ENCODE measurements at places on chromosomes 12 and 14.

DNA sequence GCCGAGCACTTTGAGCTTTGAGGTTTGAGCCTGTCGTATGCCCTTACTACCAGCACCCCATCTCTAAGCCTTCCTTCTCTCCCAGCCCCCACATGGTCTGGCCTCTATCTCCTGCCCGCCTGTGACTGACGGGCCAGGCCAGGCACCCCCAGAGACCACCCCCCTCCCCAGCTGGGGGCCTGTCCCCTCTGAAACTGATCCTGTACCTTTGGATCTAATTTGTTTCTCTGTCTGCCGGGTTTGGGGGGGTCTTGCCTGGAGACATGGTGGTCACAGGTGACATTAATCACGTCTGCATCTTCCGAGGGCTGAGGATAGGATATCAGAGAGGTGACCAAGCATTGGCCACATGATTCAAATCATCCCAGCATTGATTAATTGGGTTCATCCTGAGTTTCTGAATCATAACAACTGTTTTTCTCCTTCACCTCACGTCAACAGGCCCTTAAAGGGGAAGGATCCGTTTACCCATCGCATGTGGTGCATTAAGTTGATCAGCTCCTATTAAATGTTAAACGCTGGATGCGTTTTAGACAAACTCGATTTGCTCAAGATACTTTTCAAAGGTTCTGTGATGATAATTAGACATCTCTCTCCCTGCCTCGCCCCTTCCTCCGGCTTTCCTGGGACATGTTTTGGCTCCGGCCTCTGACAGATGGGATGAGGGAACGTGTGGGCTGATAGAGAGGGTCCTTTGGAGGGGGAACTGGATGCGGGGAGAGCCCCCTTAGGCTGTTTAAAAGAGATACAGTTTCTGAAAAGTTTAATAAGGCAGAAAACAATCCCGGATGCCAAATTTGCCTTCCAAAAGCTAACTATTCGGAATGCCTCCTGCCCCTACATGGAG is 63.3 kb upstream of the TBX3 start:
- DNase-seq: no peak

DNA sequence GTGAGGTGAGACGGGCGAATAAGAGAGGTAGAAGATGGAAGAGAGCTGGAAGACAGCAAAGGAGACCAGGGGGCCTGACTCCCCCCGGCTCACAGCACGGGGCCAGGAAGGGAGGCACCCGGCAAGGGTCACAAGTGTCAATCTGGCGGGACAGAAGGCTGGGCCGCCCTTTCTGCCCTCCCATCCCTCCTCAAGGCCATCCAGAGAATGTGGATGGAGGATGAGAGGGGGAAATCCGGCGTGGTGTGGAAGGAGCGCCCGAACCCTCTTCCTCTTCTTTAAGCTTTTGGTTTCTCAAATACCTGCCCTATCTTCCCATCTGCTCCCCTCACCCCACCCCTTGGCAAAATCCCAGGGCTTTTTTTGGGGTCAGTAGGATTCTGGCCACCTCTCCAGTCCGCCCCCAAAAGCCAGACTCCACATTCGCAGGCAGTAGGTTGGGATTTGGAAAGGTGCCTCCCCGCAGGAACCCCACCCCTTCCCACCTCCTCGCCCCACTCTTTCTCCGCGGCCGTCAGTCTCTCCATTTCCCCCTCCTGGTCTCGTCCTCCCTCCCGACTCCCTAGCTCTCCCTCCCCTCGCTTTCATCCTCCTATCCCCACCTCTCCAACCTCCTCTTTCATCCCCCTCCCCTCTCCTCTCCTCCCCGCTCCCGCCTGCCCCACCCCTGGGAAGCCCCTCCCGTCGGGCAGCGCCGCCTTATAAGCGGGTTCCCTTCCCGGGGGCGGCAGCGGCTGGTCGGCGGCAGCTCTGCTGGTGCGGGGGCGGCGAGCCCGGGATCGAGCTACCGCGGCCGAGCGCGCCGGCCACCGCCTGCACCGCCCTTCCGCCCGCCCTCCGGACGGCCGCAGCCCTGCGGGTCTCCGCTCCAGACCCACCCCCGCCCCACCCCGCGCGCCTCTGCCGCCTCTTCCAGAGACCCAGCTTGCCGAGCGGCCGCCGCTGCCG is at the start of gene PTMS:
PTMS (plus strand) TSS at position 730 of the 948 bp plus-strand sequence. CDS start 343 bp downstream, outside the sequence.
- peak; percentile 96 for DNase-seq

- DNase-seq: peak; percentile 56
These were observed 46.8 kb downstream of the TMEM117 start for GRCh38 chr12:43882578-43883178.

DNA sequence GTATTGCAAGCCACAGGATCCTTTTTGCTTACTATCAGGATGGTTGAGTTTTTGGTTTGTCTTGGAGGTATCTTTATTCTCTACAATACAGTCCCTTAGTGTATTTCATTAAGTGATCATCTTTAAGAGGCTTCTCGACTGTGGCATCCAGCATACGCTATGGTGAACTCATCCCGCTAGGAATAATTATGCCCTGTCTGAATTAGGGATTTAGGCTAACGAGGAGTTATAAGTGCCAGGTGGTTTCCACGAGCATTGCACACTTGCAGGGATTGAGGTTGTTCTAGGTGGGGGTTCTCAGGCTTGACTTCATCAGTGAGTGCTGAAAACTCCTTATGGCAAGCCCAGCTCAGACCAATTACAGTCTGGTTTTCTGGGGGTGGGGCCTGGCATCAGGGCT is 37.2 kb upstream of the RBM19 start:
- DNase-seq: no peak

DNA sequence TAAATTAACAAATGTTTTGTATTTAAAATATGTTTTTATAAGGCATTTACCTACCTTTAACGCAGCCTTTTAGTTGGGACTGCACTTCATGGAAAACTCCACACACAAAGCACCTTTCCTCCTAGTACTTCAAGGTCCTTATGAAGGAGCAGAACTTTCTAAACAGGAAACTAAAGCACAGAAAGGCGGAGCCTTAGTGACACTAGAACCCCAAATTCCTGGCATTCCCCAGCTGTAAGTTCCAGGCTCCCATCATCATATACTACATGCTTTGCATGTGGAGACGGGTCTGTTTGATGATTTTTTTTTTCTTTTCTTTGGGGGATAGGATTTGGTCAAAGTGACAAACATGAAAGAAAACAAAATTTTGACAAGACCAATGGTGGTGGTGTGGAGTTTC is 39.5 kb downstream of the STXBP6 start:
- DNase-seq: no peak

DNA sequence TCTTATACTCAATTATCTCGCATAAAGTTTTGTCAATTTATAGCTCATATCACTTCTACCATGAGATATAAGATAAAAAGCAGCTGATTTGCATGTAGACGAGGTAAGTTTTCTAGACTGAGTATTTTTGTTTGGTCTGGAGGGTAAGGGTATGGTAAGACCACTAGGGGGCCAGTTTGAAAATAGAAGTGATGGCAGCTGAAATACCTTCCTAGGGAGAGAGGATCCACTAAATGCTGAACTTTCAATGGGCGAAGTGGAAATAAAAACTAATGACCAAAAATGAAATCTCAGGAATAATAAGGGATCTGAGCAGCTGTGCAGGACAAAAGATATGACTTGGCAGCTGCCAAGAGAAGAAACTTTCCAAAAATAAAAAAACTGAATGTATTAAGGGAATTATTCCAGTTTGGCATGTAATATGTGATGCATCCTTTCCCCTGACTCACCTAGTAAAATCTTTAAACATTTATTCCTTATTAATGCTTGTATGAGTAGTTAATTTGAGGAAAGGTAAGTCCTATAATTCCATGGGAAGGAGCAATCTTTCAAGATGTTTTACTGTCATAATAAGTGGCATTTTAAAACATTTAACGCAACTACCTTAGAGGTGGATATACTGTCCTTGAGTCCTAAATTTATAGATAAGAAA is 754.5 kb downstream of the C12orf50 start:
- peak; percentile 2 for DNase-seq

DNA sequence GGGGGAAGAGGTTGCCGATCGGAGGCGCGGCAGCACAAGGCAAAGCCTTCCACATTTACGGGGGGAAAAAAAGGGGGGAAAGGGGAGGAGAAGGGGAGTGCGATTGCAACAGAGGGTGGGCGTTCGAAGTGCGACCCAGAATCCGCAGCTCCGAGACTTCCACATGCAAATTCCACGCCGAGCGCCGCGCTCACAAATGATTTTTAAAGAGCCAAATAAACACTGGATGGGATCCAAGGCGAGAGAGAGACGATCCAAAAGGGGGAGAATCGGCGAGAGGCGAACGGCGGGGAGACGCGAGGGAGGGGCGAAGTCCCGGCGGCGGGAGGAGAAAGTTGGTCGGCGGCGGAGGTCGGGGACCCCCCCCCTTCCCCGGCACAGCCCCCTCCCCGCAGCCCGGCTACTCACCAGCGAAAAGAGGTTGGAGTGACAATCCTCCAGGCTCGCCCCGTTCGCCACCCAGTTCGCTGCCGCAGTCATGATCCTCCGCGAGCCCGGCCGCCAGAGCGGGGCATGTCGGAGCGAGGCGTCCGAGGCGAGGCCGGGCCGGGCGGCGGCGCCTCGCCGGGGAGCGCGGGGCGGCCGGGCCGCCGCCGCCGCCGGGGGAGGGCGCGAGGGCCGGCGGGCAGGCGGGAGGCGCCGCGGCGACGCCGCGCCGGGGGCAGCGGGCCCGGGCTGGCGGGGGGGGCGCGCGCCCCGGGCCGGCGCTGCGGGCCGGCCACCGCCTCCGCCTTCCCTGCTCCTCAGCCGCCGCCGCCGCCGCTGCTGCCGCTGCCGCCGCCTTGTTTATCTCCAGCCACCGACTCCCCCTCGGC is 634 bp downstream of the MED13L start:
- peak; percentile 63 for DNase-seq

DNA sequence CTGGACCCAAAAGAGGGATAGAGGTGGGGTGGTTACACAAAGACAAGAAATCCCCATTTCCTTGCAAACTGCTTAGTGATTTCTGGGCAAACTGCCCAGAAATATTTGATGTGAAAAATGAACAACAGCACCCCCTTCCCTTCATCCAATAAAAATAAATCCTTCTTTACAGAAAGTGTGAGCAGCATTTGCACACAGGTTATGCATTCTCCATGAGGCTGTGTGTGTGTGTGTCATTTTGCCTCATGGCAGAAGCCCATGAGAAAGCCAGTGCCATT is 17.2 kb upstream of the NRXN3 start:
- peak; percentile 38 for DNase-seq

DNA sequence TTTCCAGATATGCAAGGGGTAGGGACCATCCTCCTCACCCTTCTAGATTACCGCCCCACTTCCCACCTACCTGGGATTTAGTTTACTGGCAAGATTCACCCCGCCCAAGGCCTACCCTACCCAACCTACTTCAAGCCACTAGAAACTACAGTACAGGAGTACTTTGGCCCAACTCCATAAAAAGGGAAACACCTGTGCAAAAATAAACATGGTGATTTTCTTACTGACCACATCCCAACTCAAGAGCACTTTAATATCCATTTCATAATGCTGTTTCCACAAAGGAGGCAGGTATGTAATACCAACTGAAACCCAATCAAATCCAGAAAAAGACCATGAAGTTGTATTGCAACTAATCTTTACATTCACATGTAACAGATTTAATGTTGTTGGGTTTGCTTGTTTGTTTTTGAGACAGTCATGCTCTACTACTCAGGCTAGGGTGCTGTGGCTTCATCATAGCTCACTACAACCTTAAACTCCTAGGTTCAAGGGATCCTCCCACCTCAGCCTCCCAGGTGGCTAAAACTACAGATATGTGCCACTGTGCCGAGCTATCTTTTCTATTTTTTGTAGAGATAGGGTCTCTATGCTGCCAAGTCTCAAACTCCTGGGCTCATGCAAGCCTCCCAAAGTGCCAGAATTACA is 41.7 kb upstream of the RAP1B start:
- no peak for DNase-seq

- no peak for DNase-seq
These were observed 25.8 kb downstream of the GALNT16 start for GRCh38 chr14:69285661-69286255.

- no peak for DNase-seq
These were observed 40.0 kb upstream of the SLC2A13 start for GRCh38 chr12:40145896-40146295.

GRCh38 chr14:23564181-23564812 is 3.3 kb downstream of the AP1G2 start:
- DNase-seq: no peak

DNA sequence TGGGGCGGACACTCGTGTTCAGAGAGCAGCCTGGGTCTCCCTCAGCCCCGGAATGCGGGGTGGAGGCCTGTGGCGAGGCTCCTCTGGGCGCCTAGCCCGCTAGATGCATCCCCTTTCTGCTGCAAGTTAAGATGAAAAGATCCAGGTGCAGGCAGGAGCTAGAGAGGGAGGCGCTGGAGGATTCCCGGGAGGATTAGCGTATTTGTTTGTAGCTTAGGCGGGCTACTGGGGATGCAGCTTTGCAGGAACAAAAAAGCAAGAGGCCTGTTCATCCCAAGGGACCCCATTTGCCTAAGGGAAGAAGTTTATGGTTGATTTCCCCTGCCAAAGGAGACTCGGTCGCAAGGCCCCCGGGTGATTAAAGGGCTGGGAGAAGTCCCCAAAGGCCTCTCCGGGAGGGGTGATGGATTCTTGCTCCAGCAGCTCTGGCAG is 824 bp downstream of the CCDC177 start:
- DNase-seq: no peak

DNA sequence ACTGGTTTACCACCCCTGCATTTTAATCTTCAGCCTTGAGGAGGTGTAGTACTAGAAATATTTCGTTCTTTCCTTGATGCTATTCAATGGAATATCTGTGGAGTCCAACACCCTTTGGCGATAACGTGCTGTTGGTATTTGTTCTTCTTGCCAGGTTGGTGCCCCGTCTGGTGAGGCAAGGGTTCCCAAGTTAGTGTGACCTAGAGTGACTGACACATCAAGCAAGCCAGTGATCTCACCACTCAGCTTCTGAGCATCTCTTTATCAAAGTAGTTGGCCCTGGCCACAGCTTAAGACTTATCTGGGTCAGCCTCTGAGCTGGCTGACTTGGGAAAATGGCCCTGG is 60.2 kb downstream of the PLXNC1 start:
- no peak for DNase-seq

DNA sequence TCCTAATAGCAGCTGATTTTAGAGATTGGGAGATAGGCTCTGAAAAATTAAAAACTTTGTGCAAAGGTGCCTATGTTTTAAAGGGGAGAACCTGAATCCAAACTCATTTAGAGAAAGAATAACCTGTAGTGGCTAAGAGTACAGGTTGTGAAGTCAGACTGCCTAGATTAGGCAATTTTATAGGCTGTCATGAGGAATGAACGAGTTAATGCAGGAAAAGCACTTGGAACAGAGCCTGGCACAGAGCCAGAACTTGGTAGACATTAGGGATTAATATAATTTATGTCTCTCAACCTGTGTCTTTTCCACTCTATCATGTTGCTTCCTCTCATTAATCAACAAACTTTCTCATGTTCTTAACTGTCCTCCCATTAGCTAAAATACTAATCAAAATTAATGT is 98.1 kb downstream of the WIF1 start:
- DNase-seq: no peak
